Central memory CD8-positive, alpha-beta T cell (primary cell): ENCODE measurements at places on chromosomes 5 and 9.

GRCh38 chr9:108057421-108058134 is 568.0 kb upstream of the KLF4 start:
- DNase-seq, result no peak

GRCh38 chr9:83062651-83063527 is at the start of gene RASEF:
RASEF (minus strand) TSS chr9:83063142; CDS start chr9:83062867, 275 bp downstream.
- DNase-seq, result no peak

GRCh38 chr5:89270901-89271300 is 387.9 kb upstream of the MEF2C start:
- no peak for DNase-seq

DNA sequence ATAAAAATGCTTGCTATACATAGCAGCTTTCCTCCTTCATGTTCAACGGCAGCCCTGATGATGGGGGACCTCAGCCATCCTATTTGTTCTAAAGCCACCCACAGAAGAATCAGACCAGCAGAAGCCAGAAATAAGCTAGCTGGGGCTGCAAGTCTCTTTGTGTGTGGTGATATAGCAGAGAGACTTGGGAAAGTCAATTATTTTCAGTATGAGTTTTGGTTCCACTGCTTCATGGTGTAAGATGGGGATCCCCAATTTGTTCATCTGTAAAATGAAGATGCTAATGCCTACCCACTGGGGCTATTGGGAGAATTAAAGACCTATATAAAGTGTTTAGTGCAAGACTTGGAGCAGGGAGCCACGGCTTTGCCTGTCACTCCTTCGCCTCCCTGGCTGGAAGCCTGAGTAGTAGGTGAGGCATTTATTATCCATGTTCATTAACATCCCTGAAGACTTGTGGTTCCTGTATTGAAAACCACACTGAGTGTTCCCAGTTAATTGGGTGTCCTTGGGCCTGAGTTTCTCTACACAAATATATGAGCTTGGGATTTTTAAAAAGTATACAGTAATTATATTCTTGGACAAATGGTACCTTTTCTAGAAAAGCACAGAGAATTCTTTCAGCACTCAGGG is 210.1 kb upstream of the SLC24A2 start:
- DNase-seq, result no peak

DNA sequence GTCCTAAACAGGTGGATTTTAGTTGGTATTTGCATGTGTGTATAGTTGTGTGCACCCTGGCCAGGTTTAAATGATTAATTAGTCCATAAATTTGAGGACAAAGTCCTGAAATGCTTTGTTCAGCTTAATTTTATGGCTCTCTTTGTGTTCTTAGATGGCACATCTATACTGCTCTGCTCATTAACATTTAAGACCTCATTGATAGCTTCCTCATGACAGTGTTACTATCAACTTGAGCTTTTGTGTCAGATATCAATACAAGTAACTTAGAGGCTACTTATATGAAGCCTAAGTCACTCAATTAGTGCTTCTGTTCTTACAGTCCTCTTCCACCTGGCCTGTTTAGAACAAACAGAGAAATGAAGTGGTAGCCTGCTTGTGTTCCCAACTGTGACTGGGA is 240.9 kb downstream of the TRPM3 start:
- DNase-seq, result no peak

DNA sequence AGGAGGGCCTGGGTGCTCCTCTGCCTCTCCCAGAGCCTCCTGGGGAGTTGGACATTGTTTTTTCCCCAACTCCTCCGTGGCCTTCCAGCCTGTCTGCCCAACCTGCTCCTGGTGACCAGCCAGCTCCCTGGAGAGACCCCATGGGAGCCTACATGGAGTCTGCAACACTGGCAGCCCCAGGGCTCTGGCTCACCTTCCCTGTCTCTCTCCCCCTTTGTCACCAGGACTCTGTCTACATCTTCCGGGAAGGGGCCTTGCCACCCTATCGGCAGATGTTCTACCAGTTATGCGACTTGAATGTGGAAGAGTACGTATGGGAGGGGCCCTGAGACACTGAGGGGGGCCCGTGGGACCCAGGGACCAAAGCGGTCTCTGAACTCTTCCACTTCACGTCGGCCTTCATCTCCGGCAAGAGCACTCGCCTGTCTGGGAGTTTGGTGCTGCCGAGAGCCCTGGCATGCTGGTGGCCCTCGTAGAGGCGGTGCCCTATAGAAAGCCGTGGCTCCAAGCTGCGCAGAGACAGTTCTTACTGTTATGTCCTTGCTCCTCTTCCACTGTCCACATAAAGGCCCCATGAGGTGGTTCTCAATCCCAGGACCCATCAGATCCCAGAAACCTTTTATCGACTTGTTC is 5.9 kb upstream of the CEL start:
- no peak for DNase-seq

DNA sequence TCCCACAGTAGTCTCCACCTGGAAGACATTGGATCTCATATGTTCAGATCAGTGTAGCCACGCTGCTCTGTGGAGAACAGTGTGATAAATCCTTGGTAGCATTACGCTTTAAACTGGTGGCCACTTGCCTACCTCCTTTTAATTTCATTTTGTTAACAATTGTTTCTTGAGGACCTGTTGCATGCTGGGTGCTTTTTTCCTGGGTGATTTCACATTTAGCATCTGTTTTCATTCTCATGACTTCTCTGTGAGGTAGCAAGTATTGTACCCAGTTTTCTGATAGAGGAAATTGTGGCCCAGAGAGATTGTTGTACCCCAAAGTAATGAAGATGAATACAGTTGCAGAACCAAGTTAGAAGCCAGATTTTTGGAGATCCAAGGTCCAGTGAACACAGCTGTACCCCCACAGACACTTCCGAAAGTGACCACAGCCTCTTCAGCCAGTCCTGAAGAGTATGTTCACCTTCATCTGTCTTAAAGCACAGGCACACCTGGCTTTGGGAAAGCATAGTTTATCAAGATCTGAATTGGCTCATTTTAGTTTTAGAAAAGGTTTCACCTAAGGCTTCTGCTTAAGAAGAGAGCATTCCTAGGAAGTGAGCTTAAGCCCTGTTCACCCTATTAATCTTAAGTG is 75.2 kb downstream of the F2RL2 start:
- DNase-seq, result no peak

- no peak for DNase-seq
Observed at GRCh38 chr5:1054799-1055775, 46.5 kb downstream of the NKD2 start.

DNA sequence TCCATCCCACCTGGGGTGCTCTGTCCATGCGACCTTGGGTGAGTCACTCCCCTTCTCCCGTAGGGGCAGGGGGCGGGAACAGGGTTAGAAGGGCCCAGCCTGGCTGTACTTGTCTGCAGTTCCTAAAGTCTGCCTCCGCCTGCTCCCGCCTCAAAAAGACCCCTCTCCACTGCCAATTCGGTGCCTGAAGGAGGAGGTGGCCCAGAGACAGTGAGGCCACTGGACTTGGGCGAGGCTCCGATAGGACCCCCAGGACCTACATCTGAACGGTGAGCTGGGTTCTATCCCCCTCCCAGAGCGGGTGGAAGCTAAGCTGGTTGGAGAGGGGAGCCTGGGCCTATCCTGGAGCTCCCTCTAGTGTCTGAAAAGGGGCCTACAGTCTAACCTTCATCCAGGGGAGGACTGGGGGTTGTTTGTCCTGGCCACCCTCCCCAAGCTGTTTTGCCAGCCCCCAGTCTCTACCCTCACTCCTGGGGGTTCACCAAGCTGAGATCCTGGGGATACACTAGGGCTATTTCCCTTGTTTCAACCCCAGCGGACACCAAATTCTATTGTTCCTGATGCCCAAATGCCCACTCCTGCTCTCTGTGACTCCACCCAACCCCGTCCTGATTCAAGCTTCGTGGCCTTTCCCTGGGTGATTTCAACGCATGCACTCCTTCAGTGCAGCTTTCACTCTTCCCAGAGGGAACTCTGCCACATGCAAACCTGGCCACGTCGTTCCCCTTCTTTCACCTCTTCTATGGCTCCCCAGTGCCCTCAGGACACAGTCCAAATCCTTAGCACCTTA is 6.1 kb upstream of the CRB2 start:
- peak; percentile 49 for DNase-seq

GRCh38 chr5:76289692-76290091 is 113.4 kb upstream of the IQGAP2 start:
- DNase-seq, result no peak

DNA sequence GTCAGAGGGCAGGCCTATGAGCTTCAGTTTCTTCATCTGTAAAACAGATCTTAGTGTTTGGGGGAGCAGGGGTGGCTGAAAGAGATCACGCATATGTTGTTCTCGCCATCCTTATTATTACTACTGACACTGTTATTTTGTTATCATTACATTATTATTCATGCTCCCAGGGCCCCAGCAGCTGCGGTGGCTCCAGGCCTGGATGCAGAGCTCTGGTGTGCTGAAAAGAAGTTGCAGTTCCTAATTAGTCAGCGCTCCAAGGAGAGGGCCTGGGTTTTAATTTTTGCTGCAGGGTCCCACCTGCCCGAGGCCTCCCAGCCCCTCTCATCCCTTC is 19.5 kb downstream of the CXXC5 start:
- DNase-seq, result no peak

DNA sequence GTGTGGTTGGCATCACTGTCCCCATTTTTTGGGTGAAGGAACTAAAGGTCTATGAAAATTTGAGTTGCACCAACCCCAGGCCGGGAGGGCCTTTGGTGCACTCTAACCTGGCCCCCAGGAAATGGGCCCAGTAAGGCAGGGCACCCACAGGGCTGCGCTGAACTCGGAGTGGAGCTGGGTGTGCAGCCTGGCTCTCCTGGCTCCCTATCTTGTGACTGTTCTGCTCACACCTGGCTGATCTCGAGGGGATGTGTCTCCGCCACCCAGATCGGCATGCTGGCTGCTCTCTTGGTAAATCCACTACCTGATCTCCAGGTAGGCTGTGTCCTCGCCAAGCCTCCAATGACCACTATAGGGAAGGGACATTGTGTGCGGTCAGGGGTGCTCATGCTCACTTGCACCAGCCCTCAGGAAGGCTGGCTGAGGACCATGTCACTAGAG is 259.8 kb downstream of the NSG2 start:
- no peak for DNase-seq

DNA sequence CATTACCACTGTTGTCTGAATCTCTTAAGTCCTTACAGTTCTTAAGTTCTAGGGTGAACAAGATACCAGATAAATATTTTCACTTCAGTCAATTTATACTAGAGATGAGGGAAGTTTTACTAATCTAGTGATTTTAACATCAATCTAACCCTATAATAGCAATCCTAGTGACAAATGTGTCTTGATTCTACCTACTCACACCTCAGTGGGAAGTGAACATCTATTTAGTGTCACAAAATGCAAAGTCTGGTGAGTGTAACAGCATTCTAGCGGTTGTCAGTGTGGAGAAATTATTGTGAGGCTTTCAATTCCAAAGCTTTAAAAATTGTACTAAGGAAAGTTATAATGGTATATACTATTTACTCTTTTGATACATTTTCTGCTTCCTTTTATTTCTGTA is 225.8 kb upstream of the CYLC2 start:
- DNase-seq, result no peak

GRCh38 chr5:161409471-161409870 is 137.1 kb downstream of the GABRB2 start:
- DNase-seq, result no peak

- no peak for DNase-seq
Observed at GRCh38 chr9:87550253-87550954, 52.7 kb downstream of the DAPK1 start.

GRCh38 chr5:67287510-67288268 is 91.1 kb upstream of the CD180 start:
- no peak for DNase-seq

- DNase-seq, result no peak
Observed at GRCh38 chr9:5563417-5563815, 53.1 kb downstream of the PDCD1LG2 start.

DNA sequence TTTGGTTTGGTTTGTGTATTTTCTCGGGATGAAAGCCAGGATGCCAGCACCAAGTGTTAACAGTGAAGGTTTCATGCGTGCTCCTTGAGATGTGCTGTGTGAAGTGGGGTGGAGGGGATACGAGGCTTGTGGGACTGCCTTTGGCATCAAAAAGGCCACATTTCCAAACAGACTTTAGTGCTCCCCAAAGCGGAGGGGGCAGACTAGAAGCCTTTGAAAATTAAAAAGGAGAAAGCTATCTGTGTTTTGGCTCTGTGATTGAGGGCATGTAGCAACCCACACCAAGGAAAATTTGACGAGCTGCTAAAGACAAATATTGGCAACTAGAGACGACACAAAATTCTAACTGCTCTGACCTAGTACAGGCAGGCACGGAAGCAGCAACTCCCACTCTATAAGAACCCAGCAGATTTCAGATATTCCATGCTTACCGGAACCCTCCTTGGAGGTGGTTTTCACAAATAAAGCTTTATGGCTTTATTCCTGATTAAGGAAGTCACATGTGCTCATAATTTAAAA is 154.5 kb downstream of the ARSB start:
- DNase-seq, result no peak

DNA sequence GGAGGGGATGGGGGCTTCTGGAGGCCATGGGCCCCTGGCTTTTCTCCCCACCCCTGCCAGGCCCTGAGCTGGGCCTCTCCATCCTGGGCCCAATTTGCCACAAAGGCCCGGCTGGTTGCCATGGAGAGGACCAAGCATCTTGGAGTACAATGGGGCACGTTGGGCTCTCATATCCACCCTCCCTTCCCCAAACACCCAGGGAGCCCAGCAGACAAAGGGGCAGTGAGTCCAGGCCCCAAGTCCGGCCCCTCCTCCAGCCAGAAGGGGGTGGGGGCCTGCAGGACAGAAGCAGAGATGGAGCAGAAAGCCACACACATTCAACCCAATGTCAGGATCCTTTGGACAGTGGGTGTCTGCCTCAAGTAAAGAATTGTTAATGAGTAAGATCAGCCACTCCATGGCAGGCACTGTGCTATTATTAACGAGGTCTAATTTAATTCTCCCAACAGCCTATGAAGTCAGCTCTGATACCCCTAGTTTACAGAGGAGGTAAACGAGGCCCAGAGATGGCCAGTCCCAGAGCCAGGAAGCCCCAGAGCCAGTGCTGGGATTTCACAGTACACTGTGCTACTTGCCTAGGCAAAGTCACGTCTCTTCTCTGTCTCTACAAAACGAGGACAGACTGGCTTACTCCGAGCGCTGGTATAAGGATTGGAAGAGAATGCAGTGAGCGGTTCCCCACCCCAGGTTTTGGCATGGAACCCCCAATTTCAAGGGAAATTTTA is 2.3 kb downstream of the CRB2 start:
- DNase-seq, result no peak

GRCh38 chr9:87671478-87671877 is 54.4 kb upstream of the CTSL start:
- no peak for DNase-seq

DNA sequence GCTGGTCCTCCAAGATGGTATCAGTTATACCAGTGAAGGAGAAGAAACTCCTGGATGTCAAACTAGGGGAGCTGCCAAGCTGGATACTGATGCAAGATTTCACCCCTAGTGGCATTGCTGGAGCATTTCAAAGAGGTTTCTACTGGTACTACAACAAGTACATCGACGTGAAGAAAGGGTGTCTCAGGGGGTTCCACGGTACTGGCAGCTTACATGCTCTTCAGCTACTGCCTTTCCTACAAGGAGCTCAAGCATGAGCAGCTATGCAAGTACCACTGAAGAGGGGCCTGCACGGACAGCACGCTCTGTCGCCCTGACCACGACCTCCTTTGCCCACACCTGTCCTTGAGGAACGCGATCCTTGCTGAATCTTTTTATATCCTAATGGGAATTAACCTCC is 19.5 kb downstream of the ACTL7B start:
- no peak for DNase-seq
